ENCODE measurements at places on chromosomes 7 and 10. TPM values are rescaled to one million over a fixed set of nuclear protein-coding genes. Genes with fewer than 3 reads are reported as not detected.

The RPEL1 gene
- total RNA-seq = not detected

The ACBD7 gene
- 1.5 TPM for total RNA-seq

The ANKRD7 gene
- total RNA-seq = not detected

The GIMAP4 gene
- total RNA-seq = not detected

The TNKS2 gene
- total RNA-seq = 60.4 TPM

The TMEM176A gene
- total RNA-seq = 1.3 TPM

The CLDN12 gene
- total RNA-seq = 53.9 TPM

The LYZL1 gene
- not detected for total RNA-seq

The SPDYE16 gene
- total RNA-seq = 0.20 TPM

The CYP3A4 gene
- not detected for total RNA-seq

The RGS10 gene
- total RNA-seq = 311 TPM

The PPP1R17 gene
- 657 TPM for total RNA-seq

The IL2RA gene
- not detected for total RNA-seq

The CCL26 gene
- not detected for total RNA-seq

The PNLIPRP2 gene
- total RNA-seq = not detected
